ENCODE measurements at places on chromosomes 13 and 19.

DNA sequence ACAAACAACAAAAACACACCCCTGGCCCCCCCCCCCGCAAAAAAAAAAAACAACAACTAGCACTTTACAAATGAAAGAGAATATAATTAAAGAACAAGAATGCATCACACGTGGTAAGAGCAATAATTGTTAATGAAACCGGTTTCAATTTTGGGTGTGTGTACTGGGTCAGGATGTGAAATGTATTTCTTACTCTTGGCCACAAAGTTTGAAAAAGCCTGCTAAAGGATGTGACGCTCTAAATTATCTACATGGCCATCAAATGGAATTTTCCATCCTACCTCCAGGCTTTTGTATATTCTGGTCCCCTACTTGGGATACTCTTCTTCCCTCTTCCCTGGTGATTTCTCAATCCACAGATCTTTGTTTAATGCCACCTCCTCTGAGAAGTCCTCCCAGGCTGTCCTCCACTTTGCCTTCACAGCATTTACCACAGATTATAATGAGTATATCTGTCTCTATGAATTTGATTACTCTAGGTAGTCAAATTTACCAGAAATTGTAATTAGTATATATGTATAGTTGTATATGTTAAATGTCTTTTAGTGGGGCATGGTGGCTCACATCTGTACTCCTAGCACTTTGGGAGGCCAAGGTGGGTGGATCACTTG is 2.1 kb downstream of the SARS2 start:
- DNase-seq, result no peak

DNA sequence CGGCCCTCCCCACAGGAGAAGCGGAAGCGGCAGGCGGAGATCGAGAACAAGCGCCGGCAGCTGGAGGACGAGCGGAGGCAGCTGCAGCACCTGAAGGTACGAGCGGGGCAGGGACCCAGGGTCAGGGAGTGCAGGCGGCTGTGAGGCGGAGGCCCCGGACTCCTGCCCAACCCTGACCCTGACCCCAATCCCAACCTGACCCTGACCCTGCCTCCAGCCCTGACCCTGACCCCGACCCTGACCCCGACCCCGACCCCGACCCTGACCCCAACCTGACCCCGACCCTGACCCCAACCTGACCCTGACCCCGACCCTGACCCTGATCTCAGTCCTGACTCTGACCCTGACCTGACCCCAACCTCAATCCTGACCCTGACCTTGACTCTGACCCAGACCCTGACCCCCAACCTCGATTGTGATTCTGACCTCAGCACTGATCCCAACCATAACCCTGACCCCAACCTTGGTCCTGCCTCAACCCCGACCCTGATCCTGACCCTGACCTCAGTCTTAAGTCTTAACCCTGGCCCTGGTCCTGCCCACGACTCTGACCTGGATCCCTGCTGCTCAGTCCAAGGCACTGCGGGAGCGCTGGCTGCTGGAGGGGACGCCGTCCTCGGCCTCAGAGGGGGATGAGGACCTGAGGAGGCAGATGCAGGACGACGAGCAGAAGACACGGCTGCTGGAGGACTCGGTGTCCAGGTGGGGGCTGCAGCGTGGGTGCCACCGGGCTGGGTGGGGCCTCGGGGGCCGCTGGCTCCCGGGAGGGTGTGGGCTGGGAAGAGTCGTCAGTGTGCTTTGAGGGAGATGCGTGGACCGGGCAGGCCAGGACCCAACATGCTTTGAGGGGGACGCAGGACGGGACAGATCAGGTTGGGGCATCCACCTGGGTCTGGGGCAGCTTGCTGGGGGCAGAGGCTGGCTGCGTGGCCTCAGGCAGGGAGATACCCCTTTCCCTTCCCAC is 18.5 kb downstream of the PALM start:
- no peak for DNase-seq

DNA sequence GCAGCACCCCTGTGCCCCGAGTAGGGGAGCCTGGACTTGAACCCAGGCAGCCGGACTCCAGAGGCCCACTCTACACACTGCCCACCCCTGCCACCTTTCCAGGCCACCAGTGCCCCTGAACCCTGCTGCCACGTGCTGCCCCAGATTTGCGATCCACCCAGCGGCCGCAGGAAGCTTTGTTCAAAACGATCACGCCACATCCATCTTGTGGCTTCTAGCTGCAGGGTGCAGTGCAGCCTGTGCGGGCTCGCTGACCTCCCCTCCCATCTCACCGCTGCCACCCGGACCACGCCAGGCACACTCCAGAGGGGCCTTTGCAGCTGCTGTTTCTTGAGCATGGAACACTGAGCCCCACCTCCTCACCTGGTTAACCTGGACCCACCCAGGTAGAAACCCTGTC is 3.8 kb downstream of the RAVER1 start:
- no peak for DNase-seq

DNA sequence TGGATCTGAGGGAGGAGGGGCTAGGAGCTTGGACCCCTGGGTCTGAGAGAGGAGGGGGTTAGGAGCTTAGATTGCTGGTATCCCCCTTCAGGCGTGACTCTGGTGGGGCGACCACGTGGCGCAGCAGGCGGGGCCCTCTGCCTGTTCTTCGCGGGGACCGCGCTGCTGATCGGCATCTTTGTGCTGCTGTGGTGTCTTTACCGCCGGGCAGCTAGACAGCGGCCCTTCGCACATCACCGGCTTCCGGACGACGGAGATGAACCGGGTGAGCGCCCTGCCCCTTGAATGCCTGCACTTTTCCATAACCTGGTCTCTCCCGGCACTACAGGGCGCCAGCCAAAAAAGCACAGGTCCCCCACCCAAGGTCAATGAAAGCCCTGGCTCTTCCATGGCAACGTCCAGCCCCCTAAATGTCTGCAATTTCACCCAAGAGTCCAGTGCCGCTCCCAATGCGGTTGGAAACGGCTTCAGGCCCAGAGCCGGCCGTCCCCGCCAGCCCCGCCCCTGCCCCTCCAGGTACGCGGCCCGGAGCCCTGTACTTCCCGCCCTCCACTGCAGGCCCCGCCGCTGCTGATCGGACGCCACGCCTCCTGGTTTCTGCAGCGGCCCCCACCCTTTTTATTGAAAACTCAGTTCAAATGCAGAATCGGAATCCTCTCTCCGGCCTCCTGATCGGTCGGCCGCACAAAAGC is 2.8 kb downstream of the GFY start:
- DNase-seq, result no peak

- DNase-seq, result no peak
These were observed 15.8 kb downstream of the CPB2 start for GRCh38 chr13:46088821-46089562.

GRCh38 chr19:13120817-13121216 is 2.8 kb downstream of the NACC1 start:
- peak; percentile 69 for DNase-seq

GRCh38 chr13:22357132-22357531 is 686.3 kb downstream of the FGF9 start:
- no peak for DNase-seq

GRCh38 chr13:28659621-28659970 is 666 bp downstream of the POMP start:
- DNase-seq, result peak; percentile 60

DNA sequence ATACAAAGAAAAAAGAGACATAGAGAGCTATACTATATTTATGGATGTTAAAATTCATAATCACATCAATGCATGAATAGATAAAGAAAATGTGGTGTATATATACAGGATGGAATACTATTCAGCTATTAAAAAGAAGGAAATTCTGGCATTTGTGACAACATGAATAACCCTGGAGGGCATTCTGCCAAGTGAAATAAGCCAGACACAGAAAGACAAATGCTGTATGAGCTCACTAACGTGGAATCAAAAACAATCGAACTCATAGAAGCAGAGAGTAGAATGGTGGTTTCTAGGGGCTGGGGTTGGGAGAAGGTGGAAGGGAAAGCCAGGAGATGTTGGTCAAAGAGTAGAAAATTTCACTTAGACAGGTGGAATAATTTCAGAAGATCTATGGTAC is 24.0 kb downstream of the UTP14C start:
- peak; percentile 6 for DNase-seq

- DNase-seq, result no peak
These were observed 2.9 kb upstream of the HTR2A start for GRCh38 chr13:46899801-46900200.

DNA sequence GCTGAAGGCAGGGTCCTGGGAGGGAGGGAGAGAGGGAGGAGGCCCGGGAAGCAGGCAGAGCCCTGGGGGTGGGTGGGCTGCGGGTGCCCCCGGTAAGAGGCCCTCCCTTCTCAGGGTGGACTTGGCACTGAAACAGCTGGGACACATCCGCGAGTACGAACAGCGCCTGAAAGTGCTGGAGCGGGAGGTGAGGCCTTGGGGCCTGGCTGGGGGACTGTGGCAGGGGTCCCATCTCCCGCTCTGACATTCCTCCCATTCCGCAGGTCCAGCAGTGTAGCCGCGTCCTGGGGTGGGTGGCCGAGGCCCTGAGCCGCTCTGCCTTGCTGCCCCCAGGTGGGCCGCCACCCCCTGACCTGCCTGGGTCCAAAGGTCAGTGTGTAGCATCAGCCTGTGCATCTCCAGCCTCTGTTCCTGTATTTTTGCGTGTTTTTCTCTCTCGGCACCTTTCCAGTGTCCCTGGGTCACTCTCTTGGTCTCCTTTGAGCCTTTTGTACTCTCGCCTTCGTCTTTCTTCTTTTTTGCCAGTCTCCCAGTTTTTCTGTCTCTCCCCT is 53.4 kb downstream of the TRPM4 start:
- no peak for DNase-seq

DNA sequence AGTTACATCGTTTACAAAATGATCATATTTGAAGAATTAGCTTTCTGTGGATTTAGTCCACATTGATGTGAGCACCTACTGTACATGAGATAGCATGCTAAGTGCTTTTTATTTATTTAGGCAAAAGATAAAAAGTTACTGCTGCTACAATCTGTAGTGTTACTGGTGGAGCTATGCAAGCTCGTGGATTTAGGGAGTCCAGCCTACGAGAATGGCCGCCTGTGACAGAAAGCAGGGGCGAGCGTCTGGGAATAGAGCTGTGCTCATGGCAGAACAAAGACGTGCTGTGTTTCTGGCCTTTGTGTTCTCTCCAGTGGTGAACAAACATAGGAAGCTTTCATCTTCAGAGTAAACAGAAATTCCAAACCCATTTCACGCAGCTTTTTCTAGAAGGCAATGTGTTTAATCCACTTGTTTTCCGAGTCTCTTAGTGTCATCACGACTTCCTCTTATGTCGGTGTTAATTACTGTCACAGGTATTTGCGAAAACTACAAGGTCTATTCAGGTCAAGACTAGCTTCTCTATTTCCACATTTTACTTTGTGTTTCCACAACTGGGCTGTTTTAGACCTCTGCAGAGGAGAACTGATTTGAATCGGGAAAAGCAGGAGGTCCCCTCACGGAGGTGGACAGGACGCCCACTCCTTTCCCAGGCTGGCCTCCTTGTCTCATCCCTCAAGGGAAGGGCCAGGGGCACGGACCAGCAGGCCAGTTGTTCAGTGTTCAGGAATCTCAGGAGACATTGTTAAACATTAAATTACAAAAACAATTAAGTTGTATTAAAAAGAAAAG is 67.3 kb downstream of the ATP11A start:
- DNase-seq, result no peak

- no peak for DNase-seq
These were observed 257.4 kb upstream of the SLITRK1 start for GRCh38 chr13:84139561-84140158.

DNA sequence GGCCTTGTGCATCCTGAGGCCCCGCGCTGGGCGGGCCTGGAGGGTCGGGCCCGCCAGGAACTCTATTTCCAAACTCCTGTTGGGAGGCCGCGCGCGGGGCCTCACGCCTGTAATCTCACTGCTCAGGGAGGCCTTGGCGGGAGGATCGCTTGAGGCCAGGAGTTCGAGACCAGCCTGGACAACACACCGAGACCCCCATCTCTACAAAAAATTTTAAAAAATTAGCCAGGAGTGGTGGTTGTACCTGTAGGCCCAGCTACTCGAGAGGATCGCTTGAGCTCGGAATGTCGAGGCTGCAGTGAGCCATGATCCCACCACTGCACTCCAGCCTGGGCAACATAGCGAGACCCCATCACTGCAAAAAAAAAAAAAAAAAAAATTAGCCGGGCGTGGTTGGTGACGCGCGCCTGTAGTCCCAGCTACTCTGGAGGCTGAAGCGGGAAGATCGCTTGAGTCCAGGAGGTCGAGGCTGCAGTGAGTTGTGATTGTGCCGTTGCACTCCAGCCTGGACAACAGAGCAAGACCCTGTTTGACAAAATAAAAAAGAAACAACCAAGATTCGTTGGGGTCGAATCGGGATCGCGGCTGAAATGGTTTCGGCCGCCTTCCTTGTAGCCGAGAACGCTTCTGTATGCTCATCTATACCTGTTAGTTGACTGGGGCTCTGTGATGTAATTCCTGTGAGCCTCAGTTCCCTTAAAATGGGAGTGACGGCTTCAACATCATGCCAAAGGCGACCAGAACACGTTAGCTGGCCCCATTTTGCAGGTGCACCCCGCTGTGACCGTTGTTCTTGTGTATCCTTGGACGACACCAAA is 636 bp downstream of the SF3A2 start:
- no peak for DNase-seq
